ENCODE measurements at places on chromosomes 4 and X.

DNA sequence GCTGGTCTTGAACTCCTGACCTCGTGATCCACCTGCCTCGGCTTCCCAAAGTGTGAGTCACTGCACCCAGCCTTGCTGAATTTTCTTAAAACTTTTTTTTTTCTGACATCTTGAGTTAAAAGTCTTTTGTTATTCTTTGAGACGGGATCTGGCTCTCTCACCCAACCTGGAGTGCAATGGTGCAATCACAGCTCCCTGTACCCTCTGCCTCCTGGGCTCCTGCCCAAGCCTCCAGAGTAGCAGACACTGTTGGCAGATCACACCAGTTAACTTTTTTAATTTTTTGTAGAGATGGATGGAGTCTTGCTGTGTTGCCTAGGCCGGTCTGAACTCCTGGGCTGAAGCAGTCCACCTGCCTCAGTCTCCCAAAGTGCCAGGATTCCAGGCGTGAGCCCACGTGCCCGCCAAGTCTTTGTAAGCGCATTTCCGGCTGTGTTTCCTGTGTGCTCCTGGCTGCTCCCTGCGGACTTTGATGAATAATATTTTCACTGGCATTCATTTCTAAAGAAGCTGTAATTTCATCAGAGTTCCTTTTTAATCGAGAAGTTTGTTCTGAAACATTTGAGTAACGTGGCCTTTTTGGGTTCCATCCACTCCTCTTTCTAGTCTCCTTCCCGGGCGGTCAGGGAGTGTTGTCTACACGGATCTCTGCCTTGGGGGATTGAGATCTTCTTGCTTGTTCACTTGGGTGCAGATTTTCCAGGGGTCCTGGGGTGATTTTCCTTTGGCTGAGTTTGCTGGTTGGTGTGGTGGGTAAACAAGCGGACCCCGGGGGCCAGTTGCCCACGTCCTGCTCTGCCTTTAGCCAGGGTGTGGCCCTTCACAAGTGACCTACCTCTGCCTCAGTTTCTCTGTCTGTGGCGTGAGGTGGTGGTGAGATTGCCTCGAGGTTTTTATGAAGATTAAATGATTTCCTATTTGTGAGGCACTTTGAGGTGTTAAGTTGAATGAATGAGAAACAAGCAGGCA, 44.4 kb downstream of the PCGF3 start:
- DNase-seq = no peak

- no peak for DNase-seq
Observed at GRCh38 chrX:43702660-43703059, 46.6 kb downstream of the MAOA start.

- peak; percentile 39 for DNase-seq
Observed at GRCh38 chrX:110671068-110671803, 124.4 kb downstream of the CHRDL1 start.

DNA sequence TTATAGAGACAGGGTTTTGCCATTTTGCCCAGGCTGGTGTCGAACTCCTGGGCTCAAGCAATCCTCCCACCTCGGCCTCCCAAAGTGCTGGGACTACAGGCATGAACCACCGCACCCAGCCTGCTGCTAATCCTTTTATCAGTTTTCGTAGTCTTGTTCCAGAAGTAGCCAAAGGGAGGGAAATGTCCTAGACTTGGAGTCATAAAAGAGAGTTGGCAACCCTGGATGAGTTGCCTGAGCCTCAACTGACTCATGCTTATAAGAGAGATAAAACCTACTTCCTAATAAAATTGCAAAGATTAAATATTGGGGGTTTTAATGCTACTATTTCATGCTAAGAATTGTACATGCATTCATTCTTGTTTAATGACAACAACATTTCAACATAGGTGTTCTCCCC, 44.3 kb downstream of the CD40LG start:
- DNase-seq = no peak

DNA sequence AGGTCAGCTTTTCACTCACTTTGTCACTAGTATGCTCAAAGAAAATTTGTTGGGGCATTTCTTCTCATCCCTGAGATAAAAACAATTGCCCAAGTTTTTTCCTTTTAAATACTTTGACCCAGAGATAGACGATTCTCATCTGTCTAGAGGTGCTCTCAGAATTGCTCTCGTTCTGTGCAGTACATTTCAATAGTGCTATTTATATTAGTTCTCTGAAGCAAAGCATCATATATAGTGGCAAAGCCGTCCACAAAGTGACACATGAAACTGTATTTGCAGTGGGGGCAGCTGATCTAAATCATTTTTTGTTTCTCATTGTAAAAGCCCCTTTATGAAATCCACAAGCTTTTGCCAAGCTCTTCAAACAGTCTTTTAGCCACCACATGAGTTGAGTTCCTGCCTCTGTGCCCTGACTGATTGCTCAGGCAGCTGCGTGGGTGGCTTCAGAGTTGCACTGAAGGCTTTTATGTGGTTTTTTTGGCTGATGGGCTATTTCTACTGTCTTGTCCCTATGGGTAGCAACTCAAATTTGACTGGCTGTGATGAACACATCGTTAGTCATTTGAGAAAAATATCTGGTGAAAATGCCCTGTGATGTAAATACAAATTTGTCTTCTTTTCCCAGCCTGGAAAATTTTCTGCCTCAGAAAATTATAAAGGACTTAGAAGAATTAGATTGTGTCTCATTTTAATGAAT, 119.1 kb upstream of the OTUD4 start:
- DNase-seq = peak; percentile 83

GRCh38 chr4:17128268-17128667, 229.8 kb upstream of the LDB2 start:
- no peak for DNase-seq

DNA sequence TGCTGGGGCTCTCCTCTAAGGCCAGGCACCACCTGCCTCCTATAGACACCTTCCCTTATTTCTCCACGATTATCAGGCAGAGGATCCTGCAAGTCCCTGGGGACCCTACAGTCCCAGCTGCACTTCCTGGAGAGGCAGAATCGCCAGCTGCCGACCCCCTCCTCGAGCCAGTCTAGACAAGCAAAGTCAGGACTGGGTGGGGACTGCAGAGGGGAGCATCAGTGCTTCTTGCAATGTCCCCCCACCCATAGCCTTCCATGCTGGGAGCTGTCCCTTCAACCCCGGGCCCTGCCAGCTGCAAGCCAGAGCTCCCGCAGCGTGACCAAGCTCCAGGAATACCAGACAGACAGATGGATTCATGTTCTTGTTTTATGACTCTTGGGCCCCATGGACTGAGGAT, 1.4 kb upstream of the CRMP1 start:
- DNase-seq = no peak

GRCh38 chrX:150771116-150771515, 77.9 kb downstream of the MTMR1 start:
- no peak for DNase-seq

- DNase-seq = no peak
Observed at GRCh38 chr4:128861856-128862518, 52.5 kb downstream of the JADE1 start.

- DNase-seq = no peak
Observed at GRCh38 chr4:118904418-118904817, 15.8 kb downstream of the SYNPO2 start.

DNA sequence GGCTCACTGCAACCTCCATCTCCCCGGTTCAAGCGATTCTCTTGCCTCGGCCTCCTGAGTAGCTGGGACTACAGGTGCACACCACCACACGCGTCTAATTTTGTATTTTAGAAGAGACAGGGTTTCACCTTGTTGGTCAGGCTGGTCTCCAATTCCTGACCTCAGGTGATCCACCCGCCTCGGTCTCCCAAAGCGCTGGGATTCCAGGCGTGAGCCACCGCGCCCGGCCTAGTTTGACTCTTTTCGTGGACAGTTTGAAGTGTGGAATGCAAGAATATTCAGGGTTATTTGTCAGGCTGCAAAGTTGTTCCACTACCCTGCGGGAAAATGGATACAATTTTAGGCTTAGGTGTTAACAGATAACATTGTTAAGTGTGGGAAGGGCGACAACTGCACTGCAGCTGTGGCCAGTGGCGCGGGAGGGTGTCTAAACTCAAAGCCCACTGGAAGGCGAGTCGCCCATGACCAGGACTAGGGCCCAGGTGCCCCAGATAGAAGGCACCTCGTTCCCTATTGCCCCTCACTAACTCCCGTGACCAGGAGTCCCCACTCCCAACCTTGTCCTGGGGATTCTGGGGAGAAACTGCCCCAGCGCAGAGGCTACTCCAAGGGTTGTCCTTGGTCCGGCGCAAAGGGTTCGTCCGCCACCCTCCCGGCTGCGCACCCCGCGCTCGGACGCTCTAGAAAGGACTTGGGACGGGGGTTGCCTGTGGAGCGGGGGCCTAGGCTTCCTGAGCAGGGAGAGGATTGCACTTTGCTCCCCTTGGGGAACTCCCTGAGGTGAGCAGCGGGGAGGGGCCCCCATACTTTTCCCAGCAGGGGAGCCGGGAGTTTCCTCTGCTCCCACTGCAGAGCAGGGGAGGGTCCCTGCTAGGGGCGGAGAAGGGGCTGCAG, 1.1 kb upstream of the CD99 start:
- no peak for DNase-seq

DNA sequence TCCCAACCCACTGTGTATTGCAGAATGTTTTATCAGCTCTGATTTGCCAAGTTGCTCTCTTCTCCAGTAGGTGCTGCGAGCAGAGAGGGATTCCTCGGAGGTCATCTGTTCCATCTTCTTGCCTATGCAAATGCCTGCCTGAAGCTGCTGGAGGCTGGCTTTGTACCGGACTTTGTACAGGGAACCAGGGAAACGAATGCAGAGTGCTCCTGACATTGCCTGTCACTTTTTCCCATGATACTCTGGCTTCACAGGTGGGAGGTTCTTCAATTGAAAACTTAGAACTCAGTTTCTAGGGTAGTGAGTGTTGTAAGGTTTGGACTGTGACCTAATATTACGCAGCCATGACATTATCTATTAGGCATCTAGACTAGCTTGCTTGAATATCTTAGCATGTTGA, 24.9 kb downstream of the AR start:
- DNase-seq = no peak

DNA sequence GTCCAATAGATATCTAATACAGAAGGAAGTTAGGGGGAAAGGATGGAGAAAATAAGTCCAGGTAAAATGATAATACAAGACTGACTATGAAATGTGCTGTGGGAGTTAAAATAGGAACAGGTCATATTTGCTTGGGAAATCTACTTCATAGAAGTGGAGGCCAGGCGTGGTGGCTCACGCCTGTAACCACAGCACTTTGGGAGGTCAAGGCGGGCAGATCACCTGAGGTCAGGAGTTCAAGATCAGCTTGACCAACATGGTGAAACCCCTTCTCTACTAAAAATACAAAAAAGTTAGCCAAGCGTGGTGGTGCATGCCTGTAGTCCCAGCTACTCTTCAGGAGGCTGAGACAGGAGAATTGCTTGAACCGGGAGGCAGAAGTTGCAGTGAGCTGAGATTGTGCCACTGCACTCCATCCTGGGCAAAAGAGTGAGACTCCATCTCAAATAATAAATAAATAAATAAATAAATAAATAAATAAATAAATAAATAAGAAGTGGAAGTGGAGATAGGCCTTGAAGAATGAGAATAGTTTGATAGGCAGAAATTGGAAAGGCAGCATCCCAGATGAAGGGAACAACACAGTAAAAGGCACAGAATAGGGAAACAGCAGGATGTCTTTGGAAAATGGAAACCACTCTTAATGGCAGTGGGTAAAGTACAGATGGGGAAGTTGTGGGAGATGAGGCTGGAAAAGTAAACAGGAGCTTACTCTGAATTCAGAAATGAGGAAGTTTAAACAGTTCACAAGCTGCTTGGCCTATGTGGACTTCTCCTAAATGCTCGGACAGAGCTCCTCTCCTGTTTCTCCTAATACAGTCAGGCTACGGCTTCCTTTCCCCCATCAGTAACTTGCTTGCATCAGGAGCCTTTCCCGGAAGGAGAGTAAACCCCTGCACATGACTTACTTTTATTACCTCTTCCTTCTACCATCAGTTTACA, 15.1 kb upstream of the GK start:
- DNase-seq = no peak

DNA sequence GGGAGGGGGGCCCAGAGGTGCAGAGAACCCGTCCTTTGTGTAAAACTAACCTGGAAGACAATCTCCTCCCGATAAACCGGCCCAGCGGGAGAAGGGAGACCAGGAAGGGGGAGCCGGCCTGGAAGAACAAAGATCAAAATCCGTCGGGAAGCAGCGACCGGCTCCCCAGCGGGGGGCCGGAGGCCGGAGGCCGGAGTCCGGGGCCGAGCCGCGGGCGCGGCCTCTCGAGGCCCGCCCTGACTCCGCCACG, 552 bp downstream of the ZDHHC9 start:
- DNase-seq = no peak

GRCh38 chr4:151256134-151256533, 20.8 kb upstream of the PRSS48 start:
- no peak for DNase-seq

- no peak for DNase-seq
Observed at GRCh38 chr4:67292636-67293035, 252.7 kb downstream of the CENPC start.

GRCh38 chrX:25158635-25159034, 142.9 kb upstream of the ARX start:
- peak; percentile 10 for DNase-seq
